ENCODE measurements at places on chromosomes 1 and 21.

DNA sequence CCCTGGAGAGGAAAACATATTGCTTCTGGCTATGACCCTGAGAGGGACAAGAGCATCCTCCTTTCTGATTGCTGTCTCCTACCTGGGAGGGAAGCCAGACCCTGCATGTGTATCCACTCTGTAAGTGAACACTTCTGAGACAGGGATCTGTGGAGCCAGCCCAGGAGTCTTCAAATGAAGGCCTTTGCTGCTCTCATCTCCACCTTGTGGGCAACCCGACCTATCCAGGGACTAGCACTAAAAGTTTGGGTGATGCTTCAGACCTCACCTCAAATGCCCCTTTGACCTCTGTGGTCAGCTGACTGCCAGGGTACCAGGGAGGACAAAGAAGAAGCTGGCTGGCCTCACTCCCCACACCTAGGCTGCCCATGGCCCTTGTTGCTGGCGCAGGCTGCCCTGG lies 64.7 kb downstream of the KCND3 start:
- DNase-seq = no peak

GRCh38 chr1:9688599-9688998 lies 37.1 kb downstream of the PIK3CD start:
- no peak for DNase-seq

- DNase-seq = no peak
Observed at GRCh38 chr1:43814401-43814800, 107.1 kb downstream of the ST3GAL3 start.

GRCh38 chr1:7062346-7063061 lies 277.2 kb downstream of the CAMTA1 start:
- DNase-seq = no peak

DNA sequence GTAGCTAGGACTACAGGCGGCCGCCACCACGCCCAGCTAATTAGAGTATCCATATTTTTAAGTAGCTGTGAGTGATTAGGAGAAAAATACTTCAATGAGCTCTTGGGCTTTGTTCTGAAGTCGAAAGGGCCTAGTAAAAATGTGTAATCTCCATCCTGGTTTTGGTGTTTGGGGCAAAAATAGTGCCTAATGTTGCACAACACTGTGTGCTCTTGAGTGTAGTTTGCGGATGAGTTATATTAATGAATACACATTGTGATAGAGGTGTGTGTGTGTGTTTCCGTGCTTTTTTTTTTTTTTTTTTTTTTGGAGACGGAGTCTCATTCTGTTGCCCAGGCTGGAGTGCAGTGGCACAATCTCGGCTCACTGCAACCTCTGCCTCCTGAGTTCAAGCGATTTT lies 6.3 kb upstream of the ARID1A start:
- no peak for DNase-seq

GRCh38 chr1:34441259-34442069 lies 264.8 kb downstream of the C1orf94 start:
- no peak for DNase-seq

DNA sequence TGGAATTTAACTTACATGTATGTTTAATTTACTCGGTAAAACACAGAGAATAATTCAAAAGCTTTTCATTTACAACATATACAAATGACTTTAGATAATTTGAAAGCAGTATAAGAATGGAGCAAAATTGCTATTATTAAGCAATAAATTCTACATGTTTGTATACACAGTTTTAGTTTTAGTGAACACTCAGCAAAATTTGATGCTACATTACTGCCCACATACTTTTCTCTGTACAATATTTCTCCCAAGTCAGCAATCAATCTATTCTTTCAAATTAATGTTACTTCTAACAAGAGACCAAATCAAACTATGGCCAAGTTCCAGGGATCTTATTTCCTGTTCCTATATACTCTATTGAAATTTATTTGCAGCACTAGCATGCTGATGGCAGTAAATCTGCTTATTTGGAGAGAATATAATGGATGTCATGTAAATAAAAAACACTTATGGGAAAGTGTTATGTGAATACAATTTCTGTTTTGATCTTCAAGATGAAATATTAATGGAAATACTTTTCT lies 82.6 kb upstream of the BRINP3 start:
- no peak for DNase-seq

- no peak for DNase-seq
Observed at GRCh38 chr1:77065693-77066342, 153.4 kb downstream of the PIGK start.

DNA sequence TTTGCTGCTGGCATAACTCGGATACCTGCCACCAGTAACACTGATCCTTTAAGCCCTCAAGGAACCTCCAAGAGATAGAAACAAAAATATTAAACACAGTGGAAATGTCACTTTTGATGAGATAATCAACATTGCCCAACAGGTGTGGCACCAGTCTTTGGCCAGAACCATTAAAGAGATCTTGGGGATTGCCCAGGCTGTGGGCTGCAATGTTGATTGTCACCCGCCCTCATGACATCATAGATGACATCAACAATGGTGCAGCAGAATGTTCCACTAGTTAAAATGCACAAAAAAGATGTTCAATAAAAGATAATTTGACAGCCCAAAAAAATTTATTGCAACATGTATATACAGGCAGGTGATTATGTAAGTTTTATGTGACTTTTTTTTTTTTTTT lies 20.2 kb upstream of the ZMYM1 start:
- DNase-seq = no peak

GRCh38 chr21:40053007-40053406 lies 185.8 kb downstream of the PCP4 start:
- DNase-seq = peak; percentile 44

- DNase-seq = no peak
Observed at GRCh38 chr1:2059290-2059953, 9.2 kb downstream of the PRKCZ start.

DNA sequence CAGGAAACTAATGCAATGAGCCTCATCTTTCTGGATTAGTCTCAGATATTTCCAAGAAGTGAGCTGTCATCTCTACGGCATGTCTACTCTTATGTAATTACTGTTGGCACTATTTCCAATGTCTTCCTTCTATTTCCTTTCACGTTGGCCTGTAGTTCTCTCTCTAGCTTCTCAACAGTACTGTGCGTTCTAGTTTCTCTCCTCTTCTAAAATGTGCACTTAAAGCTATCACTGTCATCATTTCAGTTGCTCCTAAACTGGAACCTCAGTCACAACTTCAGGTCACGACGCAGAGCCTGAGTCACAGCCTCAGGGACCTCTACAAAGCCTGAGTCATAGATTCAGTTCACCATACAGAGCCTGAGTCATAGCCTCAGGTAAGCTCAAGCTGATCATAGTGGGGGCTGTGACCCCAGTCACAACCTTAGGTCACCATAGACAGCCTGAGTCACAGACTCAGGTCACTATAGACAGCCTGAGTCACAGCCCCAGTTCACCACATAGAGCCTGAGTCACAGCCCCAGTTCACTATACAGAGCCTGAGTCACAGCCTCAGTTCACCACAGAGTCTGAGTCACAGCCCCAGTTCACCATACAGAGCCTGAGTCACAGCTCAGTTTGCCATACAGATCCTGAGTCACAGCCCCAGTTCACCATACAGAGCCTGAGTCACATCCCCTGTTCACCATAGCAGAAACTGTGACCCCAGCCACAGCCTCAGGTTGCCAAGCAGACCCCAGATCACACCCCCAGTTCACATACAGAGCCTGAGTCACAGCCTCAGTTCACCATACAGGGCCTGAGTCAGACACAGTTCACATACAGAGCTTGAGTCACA lies 13.0 kb downstream of the WNT9A start:
- DNase-seq = peak; percentile 59

GRCh38 chr1:3697104-3697503 lies 44.8 kb downstream of the TP73 start:
- no peak for DNase-seq

DNA sequence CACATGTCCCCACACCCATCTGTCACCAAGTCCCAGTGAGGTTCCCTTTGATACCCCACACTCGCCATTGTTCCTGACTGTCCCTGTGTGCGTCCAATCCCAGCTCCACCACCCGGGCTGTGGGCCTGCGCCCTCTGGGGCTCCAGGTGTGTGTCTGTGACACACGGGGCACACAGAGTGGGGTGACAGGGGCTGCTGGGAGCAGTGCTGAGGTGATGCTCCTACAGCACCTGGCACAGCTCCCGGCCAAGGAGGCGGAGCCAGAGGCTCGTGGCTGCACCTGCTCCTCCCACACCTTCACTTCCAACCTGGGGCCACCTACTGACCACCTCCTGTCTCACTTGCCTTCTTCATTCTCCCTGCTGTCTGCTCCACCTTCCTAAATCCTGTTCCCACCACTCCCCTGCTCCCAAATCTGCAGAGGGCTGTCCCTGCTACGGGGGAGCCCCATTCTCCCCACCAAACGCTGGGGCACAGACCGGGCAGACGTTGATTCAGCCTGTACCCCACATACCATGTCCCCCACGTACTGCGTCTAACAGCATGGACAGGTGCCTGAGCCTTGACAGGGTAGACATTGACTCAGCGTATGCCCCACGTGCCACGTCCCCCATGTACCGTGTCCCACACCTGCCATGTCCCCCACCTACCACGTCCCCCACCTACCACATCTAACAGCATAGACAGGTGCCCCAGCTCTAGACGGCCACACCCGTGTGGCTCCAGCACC lies 16.4 kb downstream of the WDR4 start:
- DNase-seq = no peak

GRCh38 chr1:205977402-205978014 lies 25.7 kb downstream of the RAB7B start:
- DNase-seq = peak; percentile 78

DNA sequence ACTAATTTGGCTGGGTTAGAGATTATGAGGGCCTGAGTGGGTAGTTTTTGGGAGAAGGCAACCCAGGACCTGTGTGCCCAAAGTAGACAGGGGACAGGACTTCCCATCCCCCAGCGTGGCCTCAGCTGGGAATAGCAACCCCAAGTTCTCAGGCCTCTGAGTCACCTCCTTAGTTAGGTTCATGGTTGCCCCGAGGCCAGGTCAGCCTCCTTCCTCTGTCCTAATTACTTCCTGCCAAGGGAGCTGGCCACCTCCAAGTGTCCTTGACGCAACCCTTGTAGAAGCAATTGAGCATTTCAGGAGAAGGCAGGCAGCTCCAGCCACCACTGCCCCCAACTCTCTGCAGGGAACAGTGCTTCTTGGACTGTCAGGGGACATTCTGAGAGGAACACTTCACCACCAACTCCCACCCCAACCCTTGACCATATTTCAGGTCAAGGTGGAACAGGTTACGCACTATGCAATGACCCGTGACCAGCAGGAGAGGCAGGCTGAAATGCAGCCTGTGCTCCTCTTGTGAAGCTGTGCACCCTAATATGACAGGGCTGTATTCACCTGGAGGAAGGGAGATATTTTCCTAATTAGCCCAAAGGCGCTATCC lies 5.1 kb upstream of the NT5C1A start:
- DNase-seq = no peak

GRCh38 chr21:20728691-20729090 lies 269.5 kb upstream of the NCAM2 start:
- no peak for DNase-seq

DNA sequence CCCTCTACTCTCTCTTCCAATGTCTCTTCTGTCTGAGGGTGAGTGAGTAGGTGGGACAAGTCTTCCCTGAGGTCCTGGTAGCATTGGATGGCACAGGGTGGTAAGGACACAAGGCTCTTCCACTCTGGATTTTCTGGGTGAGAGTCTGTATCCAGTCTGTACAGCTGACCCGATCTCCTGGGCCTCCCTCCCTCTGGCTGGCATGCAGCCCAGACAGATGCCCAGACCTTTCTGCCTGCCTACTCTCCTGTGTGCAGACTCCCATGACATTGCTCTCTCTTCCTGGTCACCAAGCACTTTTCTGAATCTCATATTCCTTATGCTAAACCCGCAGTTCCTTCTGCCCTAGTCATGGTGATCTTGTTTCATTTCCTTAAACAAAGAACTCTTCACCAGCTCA lies 100.3 kb downstream of the GRIK3 start:
- DNase-seq = no peak

GRCh38 chr1:159214149-159214760 lies 9.6 kb downstream of the ACKR1 start:
- DNase-seq = peak; percentile 61

Measured in AG08395 (cell line).